ENCODE measurements at places on chromosomes 3 and 15.

GRCh38 chr3:125381743-125382142 lies 6.6 kb upstream of the ZNF148 start:
- no peak for DNase-seq

DNA sequence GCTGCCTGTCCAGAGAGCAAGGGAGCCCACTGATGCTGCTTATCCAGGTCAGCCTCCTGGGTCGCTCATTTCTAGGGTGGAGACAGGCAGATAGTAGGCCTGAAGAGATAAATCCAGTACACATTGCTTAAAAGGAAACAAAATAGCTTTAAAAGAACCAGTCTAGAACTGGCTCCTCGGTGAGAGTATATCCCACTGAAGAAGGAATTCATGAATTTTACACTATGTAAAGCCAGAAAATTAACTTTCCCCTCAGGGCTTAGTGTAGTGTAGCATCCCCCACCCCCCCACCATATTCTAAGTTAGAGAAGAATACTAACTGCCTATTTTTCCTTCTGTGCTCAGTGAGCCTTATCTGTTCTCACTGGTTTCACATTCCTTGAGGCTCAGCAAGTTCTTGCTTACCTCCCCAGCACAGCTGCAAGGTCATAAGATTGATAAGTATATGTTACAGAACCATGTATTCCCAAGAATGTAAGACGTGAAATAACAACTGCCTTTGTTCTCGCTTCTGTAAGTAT lies 30.5 kb upstream of the NOX5 start:
- no peak for DNase-seq

GRCh38 chr15:93866476-93866875 lies 364.9 kb upstream of the MCTP2 start:
- DNase-seq = no peak

DNA sequence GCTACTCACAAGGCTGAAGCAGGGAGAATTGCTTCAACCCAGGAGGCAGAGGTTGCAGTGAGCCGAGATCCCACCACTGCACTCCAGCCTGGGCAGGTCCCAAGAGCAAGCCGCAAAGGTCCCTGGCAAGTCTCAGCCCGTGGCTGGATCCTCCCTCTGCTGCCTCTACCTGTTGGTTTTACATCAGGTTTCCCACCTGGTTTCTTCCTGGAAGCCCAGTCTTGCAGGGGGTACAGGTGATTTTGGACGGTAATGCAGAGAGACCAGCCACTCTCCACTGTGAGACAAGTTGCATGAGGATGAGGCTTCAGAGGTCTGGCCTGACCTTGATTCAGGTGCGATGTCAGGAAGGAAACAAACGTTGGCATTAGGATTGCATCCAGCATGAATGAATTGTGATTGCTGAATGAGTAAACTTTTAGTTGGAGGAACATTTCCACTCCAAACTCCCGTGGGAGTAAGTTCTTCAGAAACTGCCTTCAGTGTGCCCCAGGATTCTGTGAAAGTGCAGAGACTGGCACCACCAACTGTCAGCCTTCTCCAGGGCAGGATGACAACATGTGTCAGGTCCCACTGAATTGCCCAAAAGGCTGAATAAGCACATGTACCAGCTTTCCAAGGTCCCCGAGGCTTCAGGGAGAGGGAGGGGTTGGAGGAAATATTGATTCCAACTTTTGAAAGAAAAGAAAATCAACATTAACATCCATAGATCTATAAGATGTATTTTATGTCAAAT lies 189.4 kb downstream of the TJP1 start:
- no peak for DNase-seq

DNA sequence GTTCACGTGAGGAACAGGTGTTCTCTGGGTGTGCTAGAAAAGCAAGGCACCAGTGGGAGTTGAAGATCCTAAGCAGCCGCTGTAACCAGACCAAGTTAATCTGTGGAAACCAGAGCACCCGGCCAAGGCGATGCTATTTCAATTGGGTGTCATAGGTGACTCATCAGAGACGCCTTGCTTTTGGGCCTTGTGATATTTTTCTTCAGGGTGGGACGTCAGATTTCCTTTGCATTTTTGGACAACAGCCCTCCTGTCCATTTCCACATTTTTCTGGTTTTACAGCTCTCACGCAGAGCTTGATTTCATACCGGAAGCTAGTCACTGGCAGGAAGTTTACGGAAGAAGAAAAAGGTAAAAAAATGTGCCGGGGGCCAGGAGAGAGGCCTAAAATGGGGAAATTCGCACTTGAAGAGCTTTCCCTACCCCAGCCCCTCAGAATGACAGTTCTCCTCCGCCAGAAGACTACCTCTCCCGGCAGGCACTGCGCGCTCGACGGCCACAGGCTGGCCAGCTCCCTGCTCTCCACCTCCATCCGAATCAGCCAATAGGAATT lies 471 bp upstream of the KBTBD8 start:
- DNase-seq = no peak

DNA sequence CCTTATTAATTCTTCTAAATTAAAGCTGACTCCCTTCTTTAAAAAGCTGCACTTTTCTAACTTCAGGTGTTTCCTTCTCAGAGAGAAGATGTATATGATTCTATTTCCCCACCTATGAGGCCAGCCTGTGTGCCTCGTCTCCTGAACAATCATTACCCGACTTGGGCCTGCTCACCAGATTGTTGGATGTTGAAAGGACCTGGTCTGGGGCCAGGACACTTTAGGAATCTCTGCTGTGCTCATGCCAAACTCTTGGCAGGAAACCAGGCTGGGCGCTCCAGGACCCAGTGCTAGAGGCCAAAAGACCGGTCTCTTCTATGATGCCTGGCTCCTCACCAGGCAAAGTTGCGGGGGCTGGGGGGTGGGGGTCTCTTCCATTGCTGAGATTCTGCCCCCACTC lies 16.9 kb upstream of the LRRC31 start:
- DNase-seq = no peak

DNA sequence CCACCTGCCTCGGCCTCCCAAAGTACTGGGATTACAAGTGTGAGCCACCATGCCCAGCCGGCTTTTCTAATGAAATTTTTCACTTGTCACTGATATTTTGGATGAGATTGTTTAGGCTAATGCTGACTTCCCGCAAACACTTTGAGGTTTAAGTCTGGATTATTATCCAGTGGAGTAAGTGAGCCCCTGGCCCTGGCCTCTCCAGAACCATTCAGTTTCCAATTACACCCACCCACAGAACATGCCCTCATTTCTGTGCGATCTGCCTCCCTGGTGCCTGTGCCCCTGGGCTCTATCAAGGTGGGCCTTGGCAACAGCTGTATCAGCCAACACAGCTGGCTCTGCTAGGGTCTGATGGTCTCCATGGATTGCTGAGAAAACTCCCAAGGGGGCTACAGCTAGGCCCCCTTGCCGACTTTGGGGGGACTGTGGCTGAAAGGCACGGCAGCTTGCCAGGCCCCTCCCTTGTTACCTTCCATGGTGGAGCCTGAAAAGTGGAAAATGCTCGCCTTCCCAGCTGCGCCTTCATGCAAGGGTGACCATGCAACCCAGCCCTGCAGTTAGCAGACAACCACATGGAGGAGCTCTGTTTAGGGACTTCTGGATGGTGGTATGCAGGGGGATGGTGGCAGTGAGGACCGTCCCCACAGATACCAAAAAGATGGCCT lies 288.9 kb downstream of the FAM43A start:
- no peak for DNase-seq

GRCh38 chr3:30188713-30189112 lies 417.7 kb upstream of the TGFBR2 start:
- DNase-seq = no peak

GRCh38 chr15:65081758-65082157 lies 5.2 kb downstream of the KBTBD13 start:
- no peak for DNase-seq

DNA sequence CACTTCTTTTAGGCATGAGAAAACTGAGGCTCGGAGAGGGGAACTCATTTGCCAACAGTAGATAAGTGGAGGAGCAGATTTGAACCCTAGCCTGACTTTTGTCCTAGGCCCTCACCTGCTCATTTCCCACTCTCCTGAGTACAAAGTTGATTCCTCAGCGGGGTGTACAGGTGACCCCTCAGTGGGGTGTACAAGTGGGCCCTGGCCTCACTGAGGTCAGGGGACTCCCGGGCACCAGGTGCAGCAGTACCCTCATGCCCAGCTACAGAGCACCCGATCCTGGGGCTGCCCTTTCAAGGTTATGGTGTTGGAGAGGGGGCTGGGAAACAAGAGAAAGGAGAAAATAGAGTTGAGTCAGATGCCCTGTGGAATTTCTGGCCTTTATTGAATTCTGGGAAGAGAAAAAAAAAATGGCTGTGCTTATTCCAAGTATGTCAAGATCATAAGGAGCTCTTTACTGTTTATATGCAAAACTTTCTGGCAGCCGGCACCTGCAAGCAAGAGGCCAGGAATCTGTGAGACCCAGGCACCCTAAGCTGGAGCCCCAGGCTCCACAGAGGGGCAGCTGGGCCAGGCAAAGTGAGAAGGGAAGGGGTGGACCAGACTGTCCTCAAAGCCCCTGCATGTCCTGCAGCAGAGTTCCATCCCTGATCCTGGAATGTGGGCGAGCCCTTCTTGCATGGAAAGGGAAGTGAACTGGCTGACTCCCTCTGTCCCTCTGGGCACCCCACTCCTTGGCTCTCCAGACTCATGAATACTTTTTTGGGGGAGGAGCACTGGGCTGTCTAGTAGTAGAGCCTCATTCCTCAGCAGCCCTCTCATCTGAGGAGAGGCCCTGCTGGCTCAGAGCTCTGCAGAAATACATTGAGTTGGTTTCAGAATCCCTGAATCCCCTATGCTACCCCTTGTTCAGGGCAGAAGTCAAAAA lies 43.1 kb downstream of the AMOTL2 start:
- no peak for DNase-seq

GRCh38 chr15:85361323-85361722 lies 19.1 kb upstream of the AKAP13 start:
- DNase-seq = no peak
